ENCODE measurements at places on chromosomes 16 and 17. TPM values are rescaled to one million over a fixed set of nuclear protein-coding genes. Genes with fewer than 3 reads are reported as not detected.

PHOSPHO1 gene
- 0.95 TPM for total RNA-seq

GRCh38 chr17:76154292-76154691 lies 13.2 kb upstream of the FOXJ1 start:
- no peak overlapping the region for H3K4me3 ChIP-seq
- no peaks in the 10 kb centered on the region for H3K27me3 ChIP-seq
- H3K27ac ChIP-seq = no peak overlapping the region
- H3K36me3 ChIP-seq = no peaks in the 10 kb centered on the region

GRCh38 chr17:11485336-11486100 lies 112.8 kb upstream of the DNAH9 start:
- H3K36me3 ChIP-seq = no peaks in the 10 kb centered on the region
- no peak overlapping the region for H3K4me3 ChIP-seq
- DNase-seq = no peak
- no peaks in the 10 kb centered on the region for H3K4me1 ChIP-seq

DNA sequence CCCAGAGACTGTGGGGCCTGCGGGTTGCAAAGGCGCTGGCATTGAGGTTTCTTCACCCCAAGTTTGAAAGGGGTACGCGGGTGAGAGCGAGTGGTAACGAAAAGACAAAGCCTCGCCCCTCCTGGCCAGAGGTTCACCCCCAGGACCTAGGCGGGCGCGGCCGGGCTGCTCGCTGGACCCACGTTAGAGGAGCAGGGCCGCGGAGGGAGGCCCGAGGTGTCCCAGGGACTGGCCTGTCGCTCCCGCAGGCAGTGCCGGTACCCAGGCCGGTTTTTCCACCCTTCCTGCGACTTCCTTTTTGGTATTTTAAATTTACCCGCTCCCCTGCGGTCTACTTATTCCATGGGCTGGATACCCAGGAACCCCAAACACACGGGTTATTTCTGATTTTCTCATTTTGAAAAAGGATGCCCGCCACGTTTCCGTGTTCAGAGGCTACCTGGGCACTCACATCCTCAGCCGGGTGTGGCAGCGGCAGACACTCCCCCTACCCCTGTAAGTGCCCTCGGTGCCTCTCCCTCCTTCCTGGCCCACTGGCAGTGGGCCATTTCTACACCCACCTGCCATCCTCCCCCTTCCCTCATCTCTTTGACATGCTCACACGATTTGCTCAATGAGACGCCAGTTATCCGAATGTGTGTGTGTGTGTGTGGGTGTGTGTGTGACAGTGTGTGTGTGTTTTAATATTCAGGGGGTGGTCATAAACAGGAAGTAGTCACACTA lies 1.6 kb upstream of the FOXL1 start:
- peaks cover 81% of the 10 kb centered on the region for H3K4me1 ChIP-seq

NOL11 gene
- total RNA-seq = 25.6 TPM

GRCh38 chr17:41785091-41785858 lies 1.2 kb downstream of the JUP start:
- no peak for DNase-seq
- H3K36me3 ChIP-seq = no peaks in the 10 kb centered on the region
- H3K4me1 ChIP-seq = peaks cover 22% of the 10 kb centered on the region
- H3K4me3 ChIP-seq = peak overlapping the region; percentile 67
- H3K27me3 ChIP-seq = no peaks in the 10 kb centered on the region

ICAM2 gene
- not detected for total RNA-seq

DNA sequence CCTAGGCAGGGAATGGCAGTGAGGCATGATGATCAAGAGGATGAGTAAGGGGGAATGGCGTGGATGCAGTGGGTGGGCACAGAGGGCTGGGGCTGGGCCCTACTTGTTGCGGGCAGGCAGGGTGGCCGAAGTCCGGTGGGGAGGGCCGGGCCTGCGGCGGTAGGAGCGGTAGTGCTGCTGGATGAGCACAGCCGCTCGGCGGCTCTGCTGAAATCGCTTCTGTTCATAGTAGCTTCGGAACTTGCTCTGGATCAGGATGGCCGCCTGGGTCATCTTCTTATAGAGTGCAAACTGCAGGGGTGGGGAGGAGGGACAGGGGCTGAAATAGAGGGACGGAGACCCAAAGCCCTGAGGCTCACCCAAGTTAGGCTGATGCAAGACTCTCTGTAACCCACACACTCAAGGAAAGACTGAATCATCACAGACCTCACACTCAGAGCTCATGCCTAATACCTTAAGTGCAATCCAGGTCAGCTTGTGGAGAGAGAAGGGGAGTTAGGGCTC lies 1.5 kb upstream of the SPAG7 start:
- H3K4me1 ChIP-seq = peaks cover 33% of the 10 kb centered on the region
- peak; percentile 97 for DNase-seq
- H3K27me3 ChIP-seq = no peaks in the 10 kb centered on the region
- H3K27ac ChIP-seq = peak overlapping the region; percentile 87
- H3K4me3 ChIP-seq = peak overlapping the region; percentile 87

- no peak for DNase-seq
- H3K36me3 ChIP-seq = peaks cover 41% of the 10 kb centered on the region
- H3K27ac ChIP-seq = no peak overlapping the region
- no peak overlapping the region for H3K4me3 ChIP-seq
- no peaks in the 10 kb centered on the region for H3K27me3 ChIP-seq
Measured at GRCh38 chr16:53489755-53490154, 13.3 kb downstream of the AKTIP start.

GRCh38 chr17:76367642-76368041 lies 13.9 kb upstream of the PRPSAP1 start:
- no peaks in the 10 kb centered on the region for H3K27me3 ChIP-seq
- no peaks in the 10 kb centered on the region for H3K36me3 ChIP-seq
- no peak for DNase-seq
- H3K4me1 ChIP-seq = peaks cover 41% of the 10 kb centered on the region

- H3K4me3 ChIP-seq = no peak overlapping the region
- H3K4me1 ChIP-seq = peaks cover 3% of the 10 kb centered on the region
- H3K27me3 ChIP-seq = peaks cover 14% of the 10 kb centered on the region
- no peak overlapping the region for H3K27ac ChIP-seq
- no peak for DNase-seq
Measured at GRCh38 chr16:19169082-19169639, 1.1 kb downstream of the SYT17 start.

- H3K4me3 ChIP-seq = no peak overlapping the region
- no peaks in the 10 kb centered on the region for H3K36me3 ChIP-seq
- DNase-seq = peak; percentile 16
- no peak overlapping the region for H3K27ac ChIP-seq
Measured at GRCh38 chr17:21129023-21129681, 2.4 kb downstream of the DHRS7B start.

- DNase-seq = no peak
- H3K4me3 ChIP-seq = no peak overlapping the region
- no peaks in the 10 kb centered on the region for H3K36me3 ChIP-seq
Measured at GRCh38 chr16:47986031-47986430, 169.8 kb downstream of the ABCC12 start.

GRCh38 chr17:9050801-9051401 lies 29.6 kb downstream of the NTN1 start:
- H3K4me1 ChIP-seq = peaks cover 7% of the 10 kb centered on the region
- peaks cover 2% of the 10 kb centered on the region for H3K27me3 ChIP-seq
- no peak overlapping the region for H3K4me3 ChIP-seq
- peak; percentile 50 for DNase-seq

Measured in astrocyte (in vitro differentiated cells and primary cell).